ENCODE measurements at places on chromosomes 3 and 15.

GRCh38 chr3:126570103-126570541 lies 11.4 kb upstream of the C3orf22 start:
- DNase-seq: no peak

GRCh38 chr3:30924763-30925162 lies 30.3 kb upstream of the GADL1 start:
- no peak for DNase-seq

- no peak for DNase-seq
Measured at GRCh38 chr15:47506329-47507100, 210.8 kb upstream of the SEMA6D start.

DNA sequence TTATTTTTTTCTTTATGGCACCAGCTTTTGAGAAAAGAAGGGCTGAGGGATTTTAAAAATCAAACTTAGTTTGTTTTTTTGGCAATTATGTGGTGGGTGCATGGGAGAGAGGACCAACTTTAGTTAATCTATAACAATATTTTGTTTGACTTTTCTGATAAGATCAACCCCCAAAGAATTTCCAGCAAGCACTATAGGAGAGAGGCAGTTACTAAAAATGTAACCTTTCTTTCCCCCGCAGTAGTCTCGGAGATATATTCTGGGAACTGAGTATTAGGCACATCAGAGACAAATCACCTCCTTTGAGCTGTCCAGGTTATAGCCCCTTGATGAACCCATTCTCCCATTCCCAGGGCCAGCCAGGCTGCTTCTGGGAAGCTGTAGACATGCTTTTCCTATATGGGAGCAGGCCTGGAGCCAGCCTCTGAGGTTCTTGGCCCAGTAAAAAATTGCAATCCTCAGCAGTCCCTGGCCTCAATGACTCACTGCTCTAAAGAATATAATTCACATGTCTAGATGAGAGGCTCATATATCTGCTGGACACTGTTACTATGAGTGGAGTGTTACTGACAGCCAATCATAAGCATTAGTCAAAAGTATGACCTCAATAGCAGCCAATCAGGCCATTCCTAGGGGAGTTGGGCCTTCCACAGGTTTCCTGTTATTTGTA lies 138.3 kb upstream of the AGBL1 start:
- DNase-seq: no peak

- DNase-seq: no peak
Measured at GRCh38 chr15:82873000-82873680, 63.7 kb downstream of the WHAMM start.

DNA sequence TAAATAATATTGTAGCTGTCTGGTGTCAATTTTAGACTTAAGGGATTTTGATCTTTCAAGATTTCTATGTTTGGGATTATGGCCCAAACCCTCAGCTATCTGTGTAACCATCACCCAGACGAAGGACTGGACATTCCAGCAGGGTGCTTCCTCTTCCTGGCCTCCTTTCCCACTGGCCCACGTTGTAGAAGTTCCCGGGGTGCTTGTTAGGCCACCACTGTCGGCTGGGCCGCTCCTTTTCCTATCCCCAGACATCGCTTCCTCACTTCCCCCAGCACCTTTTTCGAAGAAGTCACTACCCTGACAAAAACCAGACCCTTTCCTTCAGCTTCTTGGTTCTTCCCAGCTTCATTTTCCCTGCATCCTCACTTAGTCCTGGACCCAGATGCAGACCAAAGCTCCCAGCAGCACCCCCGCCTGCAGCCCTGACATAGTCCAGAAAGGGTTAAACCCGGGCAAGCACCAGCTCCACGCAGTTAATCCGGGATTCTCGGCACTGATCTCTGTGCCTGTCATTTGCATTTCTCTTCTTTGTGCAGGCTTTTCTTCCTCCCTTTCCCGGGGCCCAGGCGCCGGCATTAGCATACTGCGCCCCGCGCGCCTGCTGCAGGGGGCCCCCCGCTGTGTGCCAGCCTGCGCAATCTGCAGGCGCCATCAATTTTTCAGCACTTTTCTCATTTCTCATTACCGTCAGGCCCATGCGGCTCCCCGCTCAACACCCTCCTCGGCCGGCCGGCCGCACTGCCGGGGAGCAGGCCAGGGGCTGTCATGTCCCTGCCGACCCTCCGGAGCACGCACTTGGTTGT lies 90.6 kb downstream of the ZNF621 start:
- DNase-seq: no peak

DNA sequence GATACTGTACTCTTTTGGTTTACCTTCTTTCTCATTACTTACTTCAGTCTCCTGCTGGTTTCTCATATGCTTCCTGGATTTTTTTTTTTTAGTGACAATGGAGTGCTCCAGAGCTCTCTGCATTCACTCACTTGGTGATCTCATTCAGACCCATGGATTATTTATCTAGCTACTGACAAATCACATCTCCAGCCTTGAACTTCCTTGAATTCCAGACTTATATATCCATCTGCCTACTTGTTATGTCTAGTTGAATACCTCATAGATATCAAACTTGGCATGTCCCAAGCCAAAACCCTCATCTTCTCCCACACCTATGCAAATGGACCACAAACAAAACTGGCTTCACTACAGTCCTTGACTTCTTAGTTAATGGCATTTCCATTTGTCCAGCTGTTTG lies 234.7 kb upstream of the ZPLD1 start:
- no peak for DNase-seq

GRCh38 chr15:77547801-77548588 lies 84.7 kb downstream of the LINGO1 start:
- no peak for DNase-seq

DNA sequence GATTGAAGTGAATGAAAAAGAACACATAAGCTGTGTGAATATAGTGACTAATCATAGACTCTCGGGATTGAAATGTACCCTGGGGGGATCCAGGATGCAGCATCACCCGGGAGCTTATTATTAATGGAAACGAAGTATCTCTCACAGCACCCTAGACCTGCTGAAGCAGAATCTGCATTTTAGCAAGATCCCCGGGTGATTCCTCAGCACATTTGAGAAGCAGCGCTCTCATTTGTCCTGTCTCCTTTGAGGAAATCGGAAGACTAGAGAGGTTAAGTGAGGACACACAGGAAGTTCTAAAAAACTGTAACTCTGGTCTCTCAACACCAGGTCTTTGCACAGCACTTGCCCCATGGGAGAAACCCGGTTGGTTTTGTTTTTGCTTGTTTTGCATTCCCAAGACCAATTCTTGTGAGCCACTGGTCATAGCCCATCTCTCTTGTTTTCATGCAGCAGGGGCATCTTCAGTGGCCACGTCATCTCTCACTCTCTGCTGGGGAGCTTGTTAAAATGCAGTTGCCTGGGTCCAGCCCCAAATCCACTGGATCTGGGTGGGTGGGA lies 30.2 kb downstream of the ZNF710 start:
- no peak for DNase-seq

GRCh38 chr15:64582202-64582601 lies 121.8 kb downstream of the ZNF609 start:
- no peak for DNase-seq

DNA sequence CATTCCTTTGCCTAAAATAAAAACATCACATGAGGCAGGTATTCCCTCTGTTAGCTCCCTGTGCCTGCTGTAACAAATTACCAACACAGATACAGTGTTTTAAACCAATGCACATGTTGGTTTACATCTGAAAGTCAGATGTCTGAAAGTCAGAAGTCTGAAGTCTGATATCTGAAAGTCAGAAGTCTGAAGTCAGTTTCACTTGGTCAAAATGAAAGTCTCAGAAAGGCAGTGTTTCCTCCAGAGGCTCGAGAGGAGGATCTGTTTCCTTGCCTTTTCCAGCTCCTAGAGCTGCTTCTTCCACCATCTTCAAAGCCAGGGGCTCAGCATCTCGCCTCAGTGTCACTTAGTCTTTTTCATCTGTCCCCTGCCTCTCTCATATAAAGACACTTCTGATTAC lies 22.0 kb downstream of the SST start:
- no peak for DNase-seq

DNA sequence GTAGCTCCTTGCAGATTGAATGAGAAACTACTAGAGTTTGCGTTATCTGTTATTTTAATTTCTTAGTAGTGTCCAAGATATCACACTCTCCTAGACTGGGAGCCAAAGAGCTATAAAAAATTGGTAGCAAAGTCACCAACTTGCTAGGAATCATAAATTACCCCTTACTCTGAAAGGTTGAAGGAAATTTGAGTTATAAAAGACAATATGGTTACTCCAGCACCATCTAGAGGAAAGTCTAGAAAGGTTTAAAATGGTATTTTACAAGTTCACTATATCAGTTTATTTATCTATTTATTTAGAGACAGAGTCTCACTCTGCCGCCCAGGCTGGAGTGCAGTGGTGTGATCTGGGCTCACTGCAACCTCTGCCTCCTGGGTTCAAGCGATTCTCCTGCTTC lies 121.6 kb downstream of the RBPMS2 start:
- no peak for DNase-seq

DNA sequence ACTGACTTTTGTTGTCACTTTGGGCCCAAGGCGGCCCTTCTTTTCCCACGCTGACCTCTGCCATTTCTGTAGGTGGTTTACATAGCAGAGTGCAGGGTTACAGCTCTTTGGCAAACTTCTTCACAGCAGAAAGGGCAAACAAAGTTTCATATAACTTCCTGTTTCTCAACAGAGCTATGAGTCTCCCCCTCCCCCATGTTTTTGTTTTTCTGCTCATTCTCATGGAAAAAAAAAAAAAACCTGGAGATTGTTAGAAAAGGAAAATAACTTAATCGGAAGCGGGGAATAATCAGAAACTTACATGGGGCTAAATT lies 342.0 kb upstream of the NR2F2 start:
- no peak for DNase-seq

GRCh38 chr3:126746395-126747177 lies 42.5 kb downstream of the CHCHD6 start:
- no peak for DNase-seq

- DNase-seq: no peak
Measured at GRCh38 chr3:132404276-132404675, 13.0 kb upstream of the DNAJC13 start.

DNA sequence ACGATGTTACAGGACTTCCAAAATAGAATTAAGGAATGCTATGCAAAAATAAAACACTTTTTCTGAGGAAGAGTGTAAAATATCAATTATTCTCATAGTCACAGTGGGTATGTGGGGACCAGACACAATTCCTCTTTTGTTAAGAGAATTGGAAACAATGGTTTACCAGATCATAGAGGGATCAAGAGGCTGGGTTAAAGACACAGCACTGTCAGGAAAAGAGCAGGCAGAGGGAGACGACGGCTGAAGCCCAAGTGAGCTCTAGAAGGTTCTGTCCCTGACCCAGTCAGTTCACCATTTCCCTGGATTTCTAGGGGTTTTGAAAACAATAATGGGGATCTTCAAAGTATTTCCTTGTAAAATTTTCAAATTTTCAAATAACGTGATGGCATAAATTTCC lies 54.0 kb upstream of the POLR2M start:
- DNase-seq: no peak

GRCh38 chr3:71724584-71725270 lies 475 bp downstream of the EIF4E3 start:
- no peak for DNase-seq

- no peak for DNase-seq
Measured at GRCh38 chr15:27412415-27412814, 441.4 kb downstream of the GABRG3 start.

- DNase-seq: no peak
Measured at GRCh38 chr3:71994203-71994602, 209.3 kb upstream of the PROK2 start.
